NCI-H2081 (cell line): ENCODE measurements at places on chromosomes 12 and 14.

DNA sequence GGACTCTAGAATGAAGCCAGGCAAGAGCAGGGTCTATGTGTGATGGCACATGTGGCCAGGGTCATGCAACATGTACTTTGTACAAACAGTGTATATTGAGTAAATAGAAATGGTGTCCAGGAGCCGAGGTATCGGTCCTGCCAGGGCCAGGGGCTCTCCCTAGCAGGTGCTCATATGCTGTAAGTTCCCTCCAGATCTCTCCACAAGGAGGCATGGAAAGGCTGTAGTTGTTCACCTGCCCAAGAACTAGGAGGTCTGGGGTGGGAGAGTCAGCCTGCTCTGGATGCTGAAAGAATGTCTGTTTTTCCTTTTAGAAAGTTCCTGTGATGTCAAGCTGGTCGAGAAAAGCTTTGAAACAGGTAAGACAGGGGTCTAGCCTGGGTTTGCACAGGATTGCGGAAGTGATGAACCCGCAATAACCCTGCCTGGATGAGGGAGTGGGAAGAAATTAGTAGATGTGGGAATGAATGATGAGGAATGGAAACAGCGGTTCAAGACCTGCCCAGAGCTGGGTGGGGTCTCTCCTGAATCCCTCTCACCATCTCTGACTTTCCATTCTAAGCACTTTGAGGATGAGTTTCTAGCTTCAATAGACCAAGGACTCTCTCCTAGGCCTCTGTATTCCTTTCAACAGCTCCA, 39.6 kb downstream of the DAD1 start:
- no peak for DNase-seq

- no peak for DNase-seq
Measured at GRCh38 chr12:92466391-92467305, 236.1 kb upstream of the PLEKHG7 start.

GRCh38 chr14:67630186-67630585, 10.5 kb downstream of the ARG2 start:
- DNase-seq = no peak

- no peak for DNase-seq
Measured at GRCh38 chr12:117994551-117995438, 21.7 kb upstream of the RFC5 start.

- DNase-seq = no peak
Measured at GRCh38 chr14:62934439-62934838, 110.8 kb downstream of the KCNH5 start.

GRCh38 chr14:57610631-57611030, 117.0 kb upstream of the CCDC198 start:
- DNase-seq = no peak

DNA sequence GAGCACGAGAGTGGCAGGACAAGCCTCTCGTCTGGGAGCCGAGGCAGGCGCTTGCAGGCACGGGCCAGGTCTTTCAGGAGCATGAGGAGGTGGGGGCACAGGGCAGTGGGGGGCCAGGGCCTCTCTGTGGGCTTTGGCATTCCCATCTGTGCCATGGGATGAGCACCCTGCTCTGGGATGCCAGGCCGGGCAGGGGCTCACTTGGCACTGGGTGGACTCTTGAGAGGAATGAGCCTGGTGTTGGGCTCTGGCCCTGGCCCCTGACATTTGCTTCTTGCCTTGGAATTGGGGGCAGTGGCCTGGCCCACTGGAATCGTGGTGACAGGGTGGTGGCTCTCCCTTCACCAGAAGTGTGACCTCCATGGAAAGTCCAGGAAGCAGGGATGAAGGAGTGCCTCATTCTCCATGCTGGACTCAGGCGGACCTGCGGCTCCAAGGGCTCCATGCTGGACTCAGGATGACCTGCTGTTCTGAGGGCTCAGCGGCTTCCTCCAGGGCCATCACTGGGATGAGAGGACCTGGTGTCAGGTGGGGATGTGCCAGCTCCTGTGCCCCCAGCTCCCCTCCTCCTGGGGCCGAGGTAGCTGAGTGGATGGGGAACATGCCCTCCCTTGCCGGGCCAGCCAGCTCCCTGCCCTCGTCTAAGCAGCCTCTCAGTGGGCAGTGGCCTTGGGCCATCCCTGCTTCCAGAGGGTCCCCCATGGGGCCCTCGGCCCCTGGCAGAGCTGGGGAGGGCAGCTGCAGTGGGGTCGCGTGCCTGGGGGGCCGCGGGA, 220.3 kb downstream of the KIF26A start:
- no peak for DNase-seq

- DNase-seq = no peak
Measured at GRCh38 chr14:55697414-55697861, 117.4 kb downstream of the KTN1 start.

- no peak for DNase-seq
Measured at GRCh38 chr14:58813745-58814144, 176.0 kb downstream of the DACT1 start.

GRCh38 chr14:90263748-90264449, 7.5 kb downstream of the PSMC1 start:
- no peak for DNase-seq
